RPMI7951 (cell line): ENCODE measurements at places on chromosomes 1 and 21. TPM values are rescaled to one million over a fixed set of nuclear protein-coding genes. Genes with fewer than 3 reads are reported as not detected.

S100A6 gene
- total RNA-seq: 1,539 and 1,679 TPM in 2 replicates

C1QC gene
- not detected in 2 replicates for total RNA-seq

SRM gene
- total RNA-seq: 35.6 and 41.8 TPM in 2 replicates

CELA3A gene
- total RNA-seq: not detected in 2 replicates

DNASE2B gene
- not detected in 2 replicates for total RNA-seq

IFI44 gene
- 97.0 and 107 TPM in 2 replicates for total RNA-seq

SPRR4 gene
- total RNA-seq: not detected in 2 replicates

FCGR3B gene
- not detected in 2 replicates for total RNA-seq

ETV3L gene
- not detected in 2 replicates for total RNA-seq

PLXNA2 gene
- 7.0 and 9.4 TPM in 2 replicates for total RNA-seq

AK5 gene
- 6.5 and 8.0 TPM in 2 replicates for total RNA-seq

SESN2 gene
- total RNA-seq: 5.3 and 6.8 TPM in 2 replicates

KCNE1 gene
- not detected in 2 replicates for total RNA-seq

DFFB gene
- 4.4 and 9.4 TPM in 2 replicates for total RNA-seq

HSD3B1 gene
- total RNA-seq: not detected in 2 replicates

OR10J1 gene
- not detected in 2 replicates for total RNA-seq

UBL4B gene
- 0.24 TPM in 1 of 2 replicates, not detected in the other for total RNA-seq

PDC gene
- total RNA-seq: not detected in 2 replicates

TRNP1 gene
- 4.2 and 4.6 TPM in 2 replicates for total RNA-seq

CCDC17 gene
- 0.20 and 0.36 TPM in 2 replicates for total RNA-seq
